Hematopoietic multipotent progenitor cell treated with erythropoietin and hydrocortisone succinate and interleukin-3 and kit ligand, for 15 days (in vitro differentiated cells): ENCODE measurements at places on chromosomes 1 and 21.

DNA sequence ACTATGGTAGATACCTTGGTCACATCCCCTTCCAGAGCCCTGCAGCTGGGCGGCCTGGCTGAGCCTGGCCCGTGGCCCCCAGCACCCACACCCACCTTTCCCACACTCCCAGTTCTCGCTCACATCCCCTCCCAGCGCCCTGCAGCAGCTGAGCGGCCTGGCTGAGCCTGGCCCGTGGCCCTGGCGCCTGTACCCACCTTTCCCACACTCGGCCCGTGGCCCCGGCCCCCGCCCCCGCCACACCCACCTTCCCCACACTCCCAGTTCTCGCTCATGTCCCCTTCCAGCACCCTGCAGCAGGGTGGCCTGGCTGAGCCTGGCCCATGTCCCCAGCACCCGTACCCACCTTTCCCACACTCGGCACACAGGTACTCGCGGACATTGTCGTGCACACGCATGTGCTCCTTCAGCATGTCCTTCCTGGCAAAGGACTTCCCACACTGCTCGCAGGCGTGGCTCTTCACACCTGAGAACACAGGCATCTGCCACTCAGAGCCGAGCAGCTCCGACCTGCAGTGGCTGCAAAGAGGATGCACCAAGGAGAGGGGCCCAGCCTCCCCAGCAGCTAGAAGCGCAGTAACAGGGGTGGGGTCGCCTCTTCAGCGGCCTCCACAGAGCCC, 52.5 kb upstream of the RIPK4 start:
- no peak for DNase-seq

- DNase-seq: no peak
Measured at GRCh38 chr1:246677842-246678241, 46.4 kb upstream of the SCCPDH start.

GRCh38 chr1:109246141-109246551, 3.2 kb upstream of the CELSR2 start:
- DNase-seq: no peak

DNA sequence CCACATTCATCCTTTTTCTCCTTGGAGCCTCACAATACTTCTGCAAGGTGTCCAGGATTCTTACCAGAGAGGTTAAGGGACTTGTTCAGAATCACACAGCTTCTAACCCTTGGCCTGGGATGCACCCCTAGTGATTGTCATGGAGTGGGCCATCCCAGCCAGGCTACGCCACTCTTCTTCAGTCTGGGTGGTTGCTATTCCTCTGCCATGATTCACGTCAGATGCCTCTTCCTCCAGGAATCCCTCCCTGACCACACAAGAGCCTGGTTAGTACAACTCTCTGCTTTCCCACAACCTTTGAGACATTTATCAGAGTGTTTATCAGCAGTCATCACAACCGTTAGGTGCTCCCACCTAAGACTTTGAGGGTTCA, 121.8 kb downstream of the EPHB2 start:
- DNase-seq: no peak

DNA sequence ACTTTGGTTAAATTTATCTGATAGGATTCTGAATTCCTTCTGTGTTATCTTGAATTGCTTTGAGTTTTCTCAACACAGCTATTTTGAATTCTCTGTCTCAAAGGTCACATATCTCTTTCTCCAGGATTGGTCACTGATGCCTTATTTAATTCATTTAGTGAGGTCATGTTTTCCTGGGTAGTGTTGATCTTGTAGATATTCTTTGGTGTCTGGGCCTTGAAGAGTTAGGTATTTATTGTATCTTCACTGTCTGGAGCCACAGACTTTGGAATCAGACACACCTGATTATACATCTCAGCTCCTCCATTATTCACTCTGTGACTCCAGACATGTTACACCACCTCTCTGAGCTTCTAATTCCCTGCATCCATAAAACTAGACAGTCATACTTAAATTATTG, 34.2 kb upstream of the ETS2 start:
- no peak for DNase-seq

GRCh38 chr1:229318056-229318455, 24.8 kb downstream of the CCSAP start:
- DNase-seq: no peak

DNA sequence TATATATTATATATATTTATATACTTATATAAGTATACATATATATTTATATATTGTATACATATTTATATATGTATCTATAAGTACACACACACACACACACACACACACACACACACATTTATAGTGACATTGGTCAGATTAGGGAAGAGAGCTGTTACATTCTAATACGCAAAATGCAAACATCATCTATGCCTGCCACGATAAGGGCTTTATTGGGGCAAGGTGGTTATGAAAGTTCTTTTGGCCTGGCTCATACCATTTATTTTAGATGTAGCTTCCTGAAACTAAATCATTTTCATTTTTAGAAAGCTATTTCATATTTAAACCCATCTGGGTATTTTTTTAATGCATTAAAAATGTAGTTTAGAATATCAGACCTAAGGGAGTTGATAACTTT, 82.8 kb downstream of the MAST2 start:
- no peak for DNase-seq
